Kidney (tissue), 22 donors: ENCODE measurements at places on chromosomes 6 and 20. TPM values are rescaled to one million over a fixed set of nuclear protein-coding genes. Genes with fewer than 3 reads are reported as not detected.

- DNase-seq: no peak
Measured at GRCh38 chr20:34979366-34980153, 23.9 kb downstream of the MYH7B start.

Gene C20orf96
- total RNA-seq: 9.4 TPM

Gene FAXC
- 1.4 TPM for total RNA-seq

DNA sequence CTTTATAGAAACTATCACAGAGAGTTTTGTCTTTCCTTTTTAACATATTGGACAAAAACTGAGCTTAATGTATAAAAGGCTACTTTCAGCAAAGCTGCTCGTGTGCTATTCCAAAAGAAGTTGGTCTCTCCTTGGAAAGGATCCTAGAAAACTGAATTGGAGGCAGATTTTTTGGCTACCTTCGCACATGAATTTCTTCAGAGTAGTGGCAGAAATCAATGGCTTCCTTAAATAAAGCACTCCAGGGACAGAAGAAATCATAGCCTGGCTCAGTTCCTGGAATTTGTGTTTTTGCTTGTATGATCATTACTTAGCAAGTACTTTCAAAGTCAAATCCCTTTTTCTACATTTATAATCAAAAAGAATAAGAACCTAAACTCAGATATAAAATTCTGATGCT is 780.3 kb downstream of the PHF3 start:
- no peak for DNase-seq

Gene CLPSL2
- total RNA-seq: not detected

Gene TP53TG5
- total RNA-seq: not detected

Gene SEL1L2
- total RNA-seq: not detected

DNA sequence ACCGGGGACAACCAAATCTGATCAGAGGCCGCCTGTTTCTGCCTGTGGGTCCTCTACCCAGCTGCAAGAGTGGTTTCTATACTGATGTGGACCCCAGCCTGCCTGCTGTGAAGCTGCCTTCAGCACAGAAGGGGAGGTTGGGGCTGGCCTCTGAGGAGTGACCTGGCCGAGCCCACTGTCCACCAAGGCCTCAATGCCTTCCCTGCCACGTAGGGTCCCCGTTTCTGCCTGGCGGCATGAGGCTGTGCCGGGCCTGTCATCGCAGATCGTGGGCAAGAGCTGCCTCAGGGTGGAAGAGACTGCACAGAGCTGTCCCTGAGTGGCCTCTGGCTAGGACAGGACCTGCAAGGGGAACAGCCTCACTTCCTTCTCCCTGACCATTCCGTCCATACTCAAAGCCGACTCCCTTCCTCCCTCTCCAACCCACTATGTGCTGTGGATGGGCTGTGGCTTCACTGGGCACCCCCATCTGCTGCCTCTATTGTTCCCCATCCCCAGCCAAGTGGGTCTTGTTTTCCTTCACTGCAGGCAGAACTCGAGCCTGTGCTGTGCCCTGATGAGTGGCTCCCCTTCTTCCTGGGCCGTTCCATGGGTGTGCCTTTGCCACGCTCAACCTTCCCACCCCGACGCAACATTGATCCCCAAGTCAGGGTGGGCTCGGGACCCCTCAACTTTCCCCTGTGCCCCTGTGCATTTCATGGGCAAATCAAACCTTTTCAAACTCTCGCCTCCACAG is 60.3 kb downstream of the ERMARD start:
- DNase-seq: no peak

DNA sequence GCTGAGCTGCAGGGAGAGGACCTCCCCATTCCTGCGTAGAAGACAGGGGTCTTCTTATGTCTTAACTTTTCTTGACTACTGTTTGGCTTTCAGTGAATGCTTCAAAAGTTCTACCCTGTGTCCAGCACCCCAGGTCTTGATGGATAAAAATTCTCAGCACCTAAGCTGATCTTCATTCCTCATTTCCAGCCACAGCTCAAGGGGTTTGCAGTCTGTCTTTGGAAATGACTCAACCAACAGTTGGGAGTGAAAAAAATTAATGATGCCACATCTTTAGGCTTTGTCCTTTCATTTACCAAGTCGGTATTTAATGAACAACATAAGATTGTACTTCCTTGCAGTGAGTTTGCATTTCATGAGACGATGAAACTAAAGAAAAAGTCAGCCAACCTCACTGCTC is 40.3 kb downstream of the PRDM1 start:
- no peak for DNase-seq

- peak; percentile 17 for DNase-seq
Measured at GRCh38 chr6:25232479-25232878, 46.7 kb upstream of the CARMIL1 start.

GRCh38 chr6:160963651-160964050 is 27.9 kb upstream of the MAP3K4 start:
- DNase-seq: no peak

- no peak for DNase-seq
Measured at GRCh38 chr6:137361701-137362100, 132.5 kb downstream of the OLIG3 start.

Gene TRIM15
- 2.2 TPM for total RNA-seq

Gene VSTM2L
- 4.1 TPM for total RNA-seq

DNA sequence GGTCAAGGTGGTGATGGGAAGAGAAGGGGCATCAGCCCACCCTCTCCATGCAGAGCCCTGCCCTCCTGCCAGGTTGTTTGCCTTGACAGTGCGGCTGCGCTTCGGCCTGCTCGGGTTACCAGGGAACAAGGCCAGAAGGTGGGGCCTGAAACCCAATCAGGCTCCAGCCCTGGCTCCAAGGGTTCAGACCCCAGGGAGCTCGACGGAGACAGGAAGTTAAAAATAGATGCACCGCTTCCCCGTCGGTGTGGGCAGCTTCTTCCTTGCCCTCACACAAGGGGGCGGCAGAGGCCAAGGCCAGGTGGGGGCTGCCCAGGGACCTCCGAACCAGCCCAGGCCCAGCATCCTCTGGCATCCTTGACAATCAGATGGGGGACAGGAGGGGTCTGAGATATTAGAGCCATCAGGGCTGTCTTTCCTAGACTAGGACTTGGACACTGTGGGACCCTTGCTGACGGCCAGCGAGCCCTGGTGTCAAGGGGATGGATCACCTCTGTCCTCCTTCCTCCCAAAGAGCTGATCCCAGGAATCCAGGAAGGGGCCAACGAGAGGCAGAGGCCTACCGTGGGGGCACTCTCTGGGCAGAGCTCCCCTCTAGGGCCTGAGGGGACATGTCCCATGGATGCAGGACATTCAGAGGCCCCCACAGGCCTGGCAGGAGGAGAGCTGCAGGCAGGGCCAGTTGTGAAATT is 65.2 kb downstream of the RIPOR3 start:
- peak; percentile 76 for DNase-seq

DNA sequence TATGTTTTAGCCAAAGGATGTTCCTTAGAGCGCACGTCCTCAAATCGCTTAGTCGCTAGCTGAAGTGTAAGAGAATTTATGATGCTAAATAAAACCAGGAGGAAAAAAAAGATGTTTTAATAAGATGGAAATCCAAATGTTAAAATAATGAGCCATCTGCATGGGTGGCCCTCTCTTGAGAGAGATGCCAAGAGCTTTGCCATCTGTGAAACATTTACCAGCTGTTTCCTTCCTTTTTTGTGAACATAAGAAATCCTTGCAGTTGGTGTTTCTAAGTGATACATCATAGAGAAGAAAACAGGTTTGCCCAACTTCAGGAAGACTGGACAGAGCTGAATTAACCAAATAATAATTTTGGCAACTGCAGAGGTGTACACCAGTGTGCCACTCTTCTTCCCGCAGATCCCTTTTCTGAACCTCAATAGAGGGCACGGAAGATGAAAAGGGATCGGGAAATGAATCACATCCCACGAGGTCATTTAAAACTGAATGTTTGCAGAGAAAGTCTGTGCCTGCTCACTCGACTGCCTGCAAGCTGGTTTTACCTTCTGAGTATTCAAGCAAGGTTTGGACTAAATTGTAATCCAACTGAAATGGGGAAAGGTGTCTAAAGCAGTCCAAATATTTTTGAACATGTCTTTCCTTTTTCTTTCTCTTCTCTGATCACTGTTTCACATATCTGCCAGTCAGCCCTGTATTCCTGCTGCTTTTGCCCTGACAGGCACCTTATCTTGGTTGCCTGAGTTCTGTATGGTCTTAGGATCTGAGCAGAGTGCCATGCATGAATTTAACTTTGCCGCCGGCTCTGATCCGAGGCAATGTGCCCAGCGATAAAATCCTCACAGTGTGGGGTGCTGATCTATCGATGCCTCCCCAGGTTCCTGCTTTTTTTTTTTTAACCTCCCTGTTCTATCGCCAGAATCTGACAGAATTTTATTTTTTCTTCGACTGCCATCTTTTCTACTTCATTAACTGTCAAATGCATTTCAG is 35.5 kb upstream of the TSHZ2 start:
- DNase-seq: no peak

GRCh38 chr6:74756923-74757322 is 448.9 kb downstream of the COL12A1 start:
- no peak for DNase-seq

Gene DDX43
- 1.4 TPM for total RNA-seq

GRCh38 chr20:18943542-18943941 is 130.0 kb downstream of the SCP2D1 start:
- no peak for DNase-seq

DNA sequence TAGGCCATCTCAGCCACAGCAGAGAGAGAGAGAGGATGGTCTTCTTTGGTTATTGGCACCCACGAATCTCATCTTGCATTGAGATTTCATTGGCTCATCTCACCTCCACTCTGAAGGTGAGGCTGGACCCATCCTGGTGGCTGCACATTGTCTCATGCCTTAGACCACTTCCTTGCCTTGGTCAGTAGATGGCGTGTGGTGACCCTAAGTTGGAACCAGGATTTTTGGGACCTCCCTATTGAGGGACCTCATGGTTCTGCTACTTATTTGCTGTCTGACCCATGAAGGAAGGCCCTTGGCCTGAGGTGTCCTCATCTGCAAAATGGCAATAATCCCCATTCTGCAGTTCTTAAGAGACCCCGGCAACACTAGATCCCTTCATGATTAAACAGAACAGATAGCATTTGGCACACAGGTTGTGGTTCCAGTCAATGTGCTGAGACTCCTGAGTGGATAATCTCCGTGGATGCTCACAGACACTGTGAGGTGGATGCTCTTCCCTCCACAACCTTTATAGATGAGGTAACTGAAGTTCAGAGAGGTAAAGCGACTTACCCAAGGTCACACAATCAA is 21.5 kb upstream of the AAR2 start:
- DNase-seq: no peak

DNA sequence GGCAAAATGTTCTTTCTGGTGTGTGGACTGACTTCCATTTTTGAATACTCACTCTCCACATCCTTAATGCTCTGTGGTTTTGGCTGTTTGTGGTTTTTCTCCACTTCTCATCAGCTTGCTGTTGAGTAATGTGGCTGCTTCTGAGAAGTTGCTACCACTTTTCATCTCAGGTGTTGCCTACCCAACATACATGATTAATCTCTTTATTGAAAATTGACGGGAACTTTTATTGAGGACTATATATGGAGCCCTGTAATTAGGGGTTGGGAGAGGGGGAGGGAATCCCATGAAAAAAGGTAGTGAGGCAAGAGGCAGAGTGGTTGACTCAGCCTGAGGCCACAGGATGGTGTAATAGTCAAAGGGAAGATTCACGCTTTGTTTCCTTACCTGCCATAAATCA is 17.6 kb downstream of the IL22RA2 start:
- no peak for DNase-seq

Gene TMEM244
- not detected for total RNA-seq

- peak; percentile 29 for DNase-seq
Measured at GRCh38 chr6:16676978-16677377, 84.3 kb downstream of the ATXN1 start.

GRCh38 chr6:57822896-57823358 is 505.5 kb downstream of the PRIM2 start:
- no peak for DNase-seq

Gene JPH2
- total RNA-seq: 11.4 TPM

Gene PRICKLE4
- 6.5 TPM for total RNA-seq

DNA sequence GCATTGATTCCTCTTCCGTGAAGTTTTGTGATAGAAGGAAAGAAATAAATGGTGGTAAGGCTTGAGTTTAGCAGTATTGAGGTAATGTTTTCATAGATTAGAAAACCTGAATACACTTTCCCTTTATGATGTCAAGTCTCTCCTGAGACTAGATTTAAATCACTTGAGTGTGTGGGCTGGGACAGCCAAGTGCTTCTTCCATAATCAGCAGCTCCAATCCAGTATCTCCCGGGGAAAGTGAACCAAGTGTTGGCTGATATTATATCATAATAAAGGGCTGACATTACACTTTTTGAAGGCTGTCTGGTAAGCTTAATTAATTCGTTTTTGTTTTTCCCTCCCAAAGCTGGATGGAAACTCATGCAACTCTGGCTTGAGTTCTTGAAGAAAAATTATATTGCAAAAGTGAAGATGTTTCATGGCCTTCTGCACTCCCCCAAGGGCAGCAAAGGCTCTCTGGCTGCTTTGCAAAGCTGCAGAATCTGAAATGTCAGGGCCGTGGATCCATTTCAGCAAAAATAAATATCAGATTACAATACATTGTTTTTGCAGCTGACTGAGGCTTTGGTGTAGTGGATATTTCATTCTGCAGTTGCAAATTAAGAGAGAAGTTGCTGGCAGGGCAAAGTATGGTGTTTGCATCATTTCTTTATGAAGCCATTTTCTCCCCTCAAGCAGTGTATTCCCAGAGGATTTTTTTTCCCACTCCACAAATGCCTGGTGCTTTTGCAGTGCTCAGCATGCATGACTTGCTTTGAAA is 101.2 kb downstream of the MKKS start:
- DNase-seq: no peak

Gene DSTN
- total RNA-seq: 409 TPM

DNA sequence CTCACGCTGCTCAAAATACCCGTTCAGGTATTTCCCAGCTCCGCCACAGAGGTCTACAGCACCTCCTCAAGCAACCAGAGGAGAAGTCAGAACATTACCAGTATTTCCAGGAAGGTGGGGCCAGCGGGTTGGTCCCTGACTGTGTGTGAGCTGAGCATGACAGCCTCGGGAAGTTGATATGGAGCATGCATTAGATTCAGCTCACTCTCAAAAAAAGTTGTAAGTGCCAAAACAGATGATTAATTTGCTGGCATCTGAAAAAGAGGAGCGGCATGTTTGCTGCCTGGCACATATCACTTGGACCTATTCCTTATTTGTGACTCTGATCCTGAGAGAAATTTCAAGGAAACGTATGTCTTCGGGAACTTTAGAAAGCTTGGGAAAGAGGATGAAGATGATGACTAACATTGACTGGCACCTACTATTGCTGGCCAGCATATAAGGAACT is 32.3 kb downstream of the ELOVL2 start:
- DNase-seq: peak; percentile 46

DNA sequence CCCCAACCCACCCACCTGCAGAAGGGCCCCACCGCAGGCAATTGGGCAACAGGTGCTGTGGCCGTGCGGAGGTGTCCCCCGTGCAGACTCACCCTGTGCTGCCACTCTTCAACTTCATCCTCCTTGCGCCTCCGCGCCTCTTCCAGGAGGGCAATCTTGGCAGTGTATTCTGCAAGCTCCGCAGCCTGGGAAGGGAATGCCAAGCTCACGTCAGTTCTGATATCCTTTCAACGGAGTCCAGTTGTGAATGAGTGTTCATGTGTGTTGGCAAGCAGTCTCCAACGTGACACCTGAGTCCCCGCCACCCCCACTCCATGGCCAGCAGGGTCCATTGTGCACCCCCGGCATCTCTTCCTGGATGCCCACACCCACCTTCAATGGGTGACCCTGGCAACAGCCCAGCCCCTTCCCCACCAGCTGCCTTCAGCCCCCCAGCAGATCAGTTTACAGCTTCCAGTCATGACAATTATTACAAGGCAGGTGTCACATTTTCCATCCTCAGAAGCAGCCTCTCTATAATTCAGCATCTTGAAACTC is 49.9 kb downstream of the EZR start:
- no peak for DNase-seq

Gene BTNL2
- not detected for total RNA-seq

Gene CEP85L
- 12.9 TPM for total RNA-seq

Gene RIMS4
- total RNA-seq: 0.13 TPM
